ENCODE measurements at places on chromosomes 13 and 19. TPM values are rescaled to one million over a fixed set of nuclear protein-coding genes. Genes with fewer than 3 reads are reported as not detected.

The SIGLEC12 gene
- total RNA-seq = not detected

The SIGLECL1 gene
- not detected for total RNA-seq

The TYROBP gene
- total RNA-seq = not detected

The C5AR2 gene
- not detected for total RNA-seq

The ZNF699 gene
- 12.1 TPM for total RNA-seq

The SPART gene
- 26.4 TPM for total RNA-seq

The PRTN3 gene
- not detected for total RNA-seq

The VSIG10L gene
- total RNA-seq = 6.3 TPM

The PCSK4 gene
- 0.28 TPM for total RNA-seq

The ERICH6B gene
- not detected for total RNA-seq

All from airway epithelial cell (primary cell).